Mammary epithelial cell (primary cell): ENCODE measurements at places on chromosomes 3 and 15. TPM values are rescaled to one million over a fixed set of nuclear protein-coding genes. Genes with fewer than 3 reads are reported as not detected.

DNA sequence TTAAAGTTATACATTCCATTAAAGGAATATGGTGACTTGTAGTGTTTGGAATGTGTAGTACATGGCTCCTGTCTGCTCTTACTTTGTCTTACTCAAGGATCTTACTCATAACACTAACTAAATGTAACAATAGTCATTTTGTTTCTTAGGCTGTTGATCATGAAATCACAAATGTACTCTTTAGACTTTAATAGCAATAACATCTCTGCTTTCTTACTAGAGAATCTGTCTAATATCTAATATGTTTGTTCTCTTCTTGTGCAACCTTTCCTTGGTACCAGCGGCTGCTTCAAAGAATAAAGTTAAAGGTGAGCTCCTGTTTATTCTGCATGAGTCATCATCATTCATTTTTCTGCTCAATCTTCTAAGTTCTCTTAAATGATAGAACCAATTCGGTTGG is 767.5 kb downstream of the CADM2 start:
- peak; percentile 82 for DNase-seq

DNA sequence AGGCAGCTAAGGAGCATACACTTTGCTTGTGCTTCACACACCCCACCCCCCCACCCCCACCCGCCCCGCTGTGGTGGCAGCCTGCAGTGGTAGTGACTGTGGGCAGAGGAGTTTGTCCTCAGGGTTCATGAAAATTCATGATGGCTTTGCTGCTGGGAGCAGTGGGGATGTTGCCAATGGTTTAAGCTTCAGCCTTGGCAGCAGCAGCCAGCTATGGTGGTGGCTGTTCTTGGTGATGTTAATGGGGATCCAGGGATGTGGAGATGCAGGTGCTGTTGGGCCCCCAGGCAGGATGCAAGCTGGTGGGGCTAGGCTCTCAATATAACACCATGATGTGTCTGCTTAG is 55.8 kb downstream of the TNFAIP8L3 start:
- DNase-seq: no peak

DNA sequence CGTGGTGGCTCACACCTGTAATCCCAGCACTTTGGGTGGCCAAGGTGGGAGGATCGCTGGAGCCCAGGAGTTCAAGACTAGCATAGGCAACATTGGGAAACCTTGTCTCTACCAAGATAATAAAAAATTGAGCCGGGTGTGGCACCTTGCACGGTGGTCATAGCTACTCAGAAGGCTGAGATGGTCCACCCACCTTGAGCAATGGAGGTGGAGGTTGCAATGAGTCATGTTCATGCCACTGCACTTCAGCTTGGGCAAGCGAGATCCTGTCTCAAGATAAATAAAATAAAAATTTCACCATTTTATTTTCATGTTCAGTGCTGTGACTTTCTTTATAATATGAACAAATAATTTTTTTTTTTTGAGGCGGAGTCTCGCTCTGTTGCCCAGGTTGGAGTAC is 12.5 kb downstream of the MAPK6 start:
- DNase-seq: peak; percentile 90

- no peak for DNase-seq
Observed at GRCh38 chr3:71035314-71035713, 548.2 kb downstream of the FOXP1 start.

DNA sequence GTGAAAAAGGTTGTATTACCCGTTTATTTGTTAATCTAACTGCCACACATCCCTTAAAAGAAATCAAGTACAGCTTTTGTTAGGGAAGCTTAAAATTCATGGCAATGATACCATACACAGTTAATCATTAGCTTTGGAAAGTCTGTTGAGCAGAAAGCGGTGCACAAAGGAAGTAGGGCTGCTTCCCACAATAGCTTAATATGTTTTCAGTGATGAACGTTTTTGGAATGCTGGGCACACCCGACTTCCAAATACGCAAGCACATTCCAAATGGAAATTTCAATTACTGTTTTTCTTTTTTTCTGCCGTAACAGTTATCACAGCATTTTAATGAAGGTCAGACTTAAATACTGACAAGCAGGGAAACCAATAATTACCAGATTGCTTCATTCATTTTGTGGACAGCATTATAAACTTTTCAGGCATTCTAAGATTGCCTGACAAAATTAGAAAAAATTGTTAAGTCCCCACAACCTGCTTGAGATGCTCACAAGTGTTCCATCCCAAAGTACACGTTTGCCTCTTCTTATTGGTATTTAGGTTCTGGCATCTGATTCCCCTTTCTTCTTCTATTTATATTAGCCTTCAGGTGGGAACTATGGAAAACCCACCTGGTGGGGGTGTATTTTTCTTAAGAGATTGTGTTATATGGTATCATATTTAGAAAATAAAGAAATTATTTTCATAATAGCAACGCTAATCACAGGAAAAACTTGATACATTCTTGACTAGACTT is 1.1 kb upstream of the ECT2 start:
- peak; percentile 85 for DNase-seq

GRCh38 chr3:129485721-129486663 is 42.4 kb upstream of the RHO start:
- peak; percentile 98 for DNase-seq

DNA sequence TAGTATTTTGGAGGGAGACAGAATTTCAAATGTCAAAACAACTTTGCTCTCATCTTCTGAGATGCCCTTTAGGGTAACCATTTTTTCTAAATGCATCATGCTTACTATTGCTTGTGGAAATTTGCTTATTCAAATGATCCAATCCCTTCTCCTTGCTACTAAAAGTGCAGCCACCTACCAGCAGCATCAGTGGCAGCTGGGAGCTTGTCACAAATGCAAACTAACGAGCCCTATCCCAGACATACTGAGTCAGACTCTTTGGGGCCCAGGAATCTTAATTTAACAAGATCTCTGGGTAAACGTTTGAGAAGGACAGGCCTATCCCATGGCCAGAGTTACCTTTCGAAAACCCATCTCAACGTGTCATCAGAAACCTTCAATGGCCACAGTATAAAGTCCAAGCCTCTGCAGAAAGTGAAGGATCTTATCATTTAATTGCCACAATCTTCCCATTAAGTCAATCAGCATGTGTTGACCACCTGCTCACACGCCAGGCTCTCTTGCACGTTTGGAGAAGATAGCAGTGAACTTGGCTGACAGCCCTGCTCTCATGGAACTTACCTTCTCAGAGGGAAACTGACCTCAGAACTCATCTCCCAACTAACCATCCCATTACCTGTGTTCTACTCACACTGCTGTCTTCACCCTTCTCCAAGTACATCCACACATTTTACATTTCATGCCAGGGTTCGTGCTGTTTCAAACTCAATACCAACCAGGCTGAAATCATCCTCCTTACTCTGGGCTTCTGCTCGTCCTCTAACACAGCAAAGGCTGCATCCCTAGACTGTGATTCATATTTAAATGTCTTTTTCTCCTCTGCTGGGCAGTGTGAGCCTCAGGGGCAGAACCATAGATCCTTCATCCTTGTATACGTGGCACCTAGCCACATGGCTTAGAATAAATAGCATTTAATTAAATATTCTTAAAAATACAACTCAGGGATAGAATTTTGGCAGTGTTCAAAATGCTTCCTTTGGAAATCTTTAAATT is 24.8 kb upstream of the VGLL4 start:
- DNase-seq: no peak

DNA sequence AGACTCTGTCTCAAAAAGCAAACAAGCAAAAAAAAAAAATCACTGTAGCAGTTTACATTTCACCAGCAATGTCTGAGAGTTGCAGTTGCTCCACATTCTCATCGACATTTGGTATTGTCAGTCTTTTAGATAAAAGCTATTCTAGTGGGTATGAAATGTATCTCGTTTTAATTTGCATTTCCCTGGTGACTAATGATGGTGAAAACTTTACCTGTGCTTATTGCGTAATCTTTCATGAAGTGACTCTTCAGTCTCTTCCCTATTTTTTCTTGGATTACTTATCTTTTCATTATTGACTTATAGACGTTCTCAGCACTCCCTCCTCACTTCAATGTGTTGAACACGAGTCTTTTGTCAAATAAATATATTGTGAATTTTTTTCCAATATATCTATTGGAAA is 37.2 kb upstream of the CLSTN2 start:
- DNase-seq: peak; percentile 10

MME gene
- polyA plus RNA-seq: 8.4 TPM

FAM227B gene
- polyA plus RNA-seq: 2.4 TPM

HYAL1 gene
- 2.5 TPM for polyA plus RNA-seq
